NCI-H774 (cell line): ENCODE measurements at places on chromosomes 13 and 19.

DNA sequence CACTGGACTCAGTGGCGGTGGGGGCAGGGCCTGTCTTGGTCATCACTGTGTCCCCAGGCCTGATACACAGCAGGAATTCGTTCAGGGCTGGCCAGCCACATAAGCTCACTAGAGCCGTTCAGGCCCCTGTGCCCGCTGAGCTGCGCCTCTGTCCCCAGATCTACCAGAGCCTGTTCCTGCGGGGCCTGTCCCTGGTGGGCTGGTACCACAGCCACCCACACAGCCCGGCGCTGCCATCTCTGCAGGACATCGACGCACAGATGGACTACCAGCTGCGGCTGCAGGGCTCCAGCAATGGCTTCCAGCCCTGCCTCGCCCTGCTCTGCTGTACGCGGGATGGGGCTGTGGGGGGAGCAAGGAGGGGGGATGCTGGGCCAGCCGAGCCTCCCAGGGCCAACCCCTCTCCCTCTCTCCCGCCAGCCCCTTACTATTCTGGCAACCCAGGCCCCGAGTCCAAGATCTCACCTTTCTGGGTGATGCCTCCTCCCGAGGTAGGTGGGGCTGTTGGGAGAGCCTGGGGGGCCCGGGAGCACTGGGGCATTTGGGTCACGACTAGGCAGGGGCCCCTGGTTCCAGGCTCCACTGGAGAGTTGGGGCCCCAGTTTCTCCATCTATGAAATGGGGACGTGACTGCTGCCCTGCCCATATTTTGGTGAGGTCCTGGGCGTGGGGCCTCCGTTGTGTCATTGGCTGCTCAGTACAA lies 13.9 kb downstream of the MPND start:
- no peak for DNase-seq

DNA sequence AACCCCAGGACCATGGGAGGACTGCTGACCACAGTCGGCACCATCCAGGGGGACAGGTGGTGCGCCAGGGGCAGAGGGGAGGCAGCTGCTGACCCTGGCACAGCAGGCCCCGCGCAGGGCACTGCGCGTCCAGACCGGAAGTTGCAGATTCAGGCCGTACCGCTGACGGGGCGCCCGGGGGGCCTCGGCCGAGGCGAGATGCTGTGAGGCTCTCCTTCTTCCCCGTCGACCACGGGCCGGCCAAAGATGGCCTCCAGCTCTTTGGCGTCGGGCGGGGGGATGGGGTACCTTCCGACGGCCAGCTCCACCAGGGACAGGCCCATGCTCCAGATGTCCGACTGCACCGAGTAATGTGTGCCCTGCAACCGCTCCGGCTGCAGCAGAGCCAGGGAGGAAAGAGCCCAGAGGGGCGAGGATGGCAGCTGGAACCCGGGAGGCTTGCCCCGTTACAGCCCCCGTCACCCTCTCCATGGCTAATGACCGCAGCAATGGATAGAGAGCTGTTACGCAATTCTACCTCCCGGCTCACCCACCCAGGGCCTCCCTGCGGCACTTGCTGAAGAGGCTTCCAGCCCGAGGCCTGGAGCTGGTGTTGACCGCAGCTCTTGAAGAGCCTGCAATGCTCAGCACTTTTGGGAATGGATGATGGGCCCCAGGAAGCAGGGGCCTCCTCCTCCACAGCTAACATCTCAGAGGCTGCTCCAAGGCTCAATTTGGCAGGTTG lies 24.7 kb downstream of the MAP2K2 start:
- DNase-seq, result no peak

GRCh38 chr19:15374796-15375440 lies 4.7 kb downstream of the AKAP8 start:
- DNase-seq, result no peak

GRCh38 chr19:10567656-10568055 lies 1.1 kb downstream of the CDKN2D start:
- DNase-seq, result no peak

- peak; percentile 66 for DNase-seq
Observed at GRCh38 chr19:570937-571565, 1.3 kb upstream of the BSG start.

DNA sequence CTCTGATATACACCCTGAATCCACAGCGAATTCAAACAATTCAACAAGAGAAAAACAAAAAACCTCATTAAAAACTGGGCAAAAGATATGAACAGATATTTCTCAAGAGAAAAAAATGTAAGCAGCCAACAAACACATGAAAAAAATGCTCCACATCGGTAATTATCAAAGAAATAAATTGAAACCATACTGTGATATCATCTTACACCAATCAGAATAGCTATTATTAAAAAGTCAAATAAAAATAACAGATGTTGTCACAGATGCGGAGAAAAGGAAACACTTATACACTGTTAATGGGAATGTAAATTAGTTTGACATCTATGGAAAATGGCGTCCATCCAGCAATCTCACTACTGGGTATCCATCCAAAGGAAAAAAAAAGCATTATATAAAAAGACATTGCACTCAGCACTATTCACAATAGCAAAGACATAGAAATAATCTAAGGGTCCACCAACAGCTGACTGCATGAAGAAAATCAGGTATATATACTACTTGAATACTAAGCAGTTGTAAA lies 1495.0 kb upstream of the PCDH20 start:
- no peak for DNase-seq

DNA sequence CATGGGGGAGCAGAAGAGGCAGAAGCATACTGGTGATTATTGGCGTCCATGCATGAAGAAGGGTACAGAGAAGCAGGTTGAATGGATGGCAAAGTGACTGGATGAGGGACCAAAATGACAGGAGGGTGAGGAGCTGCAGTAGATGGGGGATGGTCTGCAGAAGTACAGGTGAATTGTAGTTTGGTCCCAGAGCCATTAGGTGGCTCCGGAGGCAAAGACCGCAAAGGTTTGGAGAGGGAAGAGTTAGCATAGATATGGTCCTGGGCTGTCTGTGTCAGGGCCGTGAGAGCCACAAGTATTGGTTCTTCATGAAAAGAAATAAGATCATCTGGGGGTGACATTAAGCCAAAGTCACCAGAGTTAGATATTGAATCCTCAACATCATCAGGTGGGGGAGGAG lies 59.0 kb upstream of the ZNF726 start:
- DNase-seq, result no peak

GRCh38 chr13:108427355-108427754 lies 157.8 kb downstream of the TNFSF13B start:
- no peak for DNase-seq

DNA sequence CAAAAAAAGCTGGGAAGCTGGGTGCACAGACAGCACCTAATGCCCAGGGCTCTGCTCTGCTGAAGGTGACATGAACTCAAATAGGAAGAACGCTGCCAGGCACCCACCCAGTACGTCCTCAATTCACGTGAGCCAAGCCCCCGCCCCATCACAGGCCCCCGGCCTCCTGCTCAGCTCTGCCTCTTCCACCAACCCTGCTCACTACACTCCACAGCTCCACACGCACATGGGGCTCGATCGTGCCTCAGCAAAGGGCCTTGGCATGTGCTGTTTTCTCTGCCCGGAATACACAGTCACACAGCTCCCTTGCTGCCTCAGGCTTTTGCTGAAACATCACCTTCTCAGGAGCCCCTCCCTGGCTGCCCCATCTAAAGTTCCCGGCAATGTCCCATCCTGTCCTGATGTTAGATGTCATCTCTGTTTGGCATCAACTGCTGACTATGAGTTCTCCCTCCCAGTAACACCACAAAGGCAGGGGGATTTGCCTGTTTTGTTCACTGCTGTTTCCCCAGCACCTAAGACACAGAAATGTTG lies 2.3 kb downstream of the ATP13A1 start:
- no peak for DNase-seq

- no peak for DNase-seq
Observed at GRCh38 chr19:33193865-33194362, at the start of gene LRP3. Gene LRP3, plus strand, starts transcription at chr19:33194330. Its CDS starts 456 bp downstream, at chr19:33194786.

DNA sequence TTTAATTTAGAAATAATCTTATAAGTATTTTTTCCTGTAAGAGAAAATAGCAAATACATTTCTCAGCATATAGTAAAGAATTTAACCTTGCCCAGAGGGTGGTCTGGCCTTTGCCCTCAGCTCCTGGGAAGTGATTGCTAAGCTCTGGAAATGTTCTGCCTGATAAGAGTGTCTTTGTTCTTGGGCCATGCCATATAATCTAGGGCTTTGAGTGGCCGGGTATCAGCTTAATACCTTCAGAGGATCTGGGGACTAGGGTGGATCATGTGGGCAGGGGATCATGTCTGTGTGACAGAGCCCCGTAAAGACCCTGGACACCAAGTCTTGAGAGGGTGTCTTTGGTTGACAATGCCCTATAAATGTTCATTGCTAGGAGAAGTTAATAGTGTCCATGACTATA lies 1032.4 kb upstream of the MIR17HG start:
- DNase-seq, result no peak

DNA sequence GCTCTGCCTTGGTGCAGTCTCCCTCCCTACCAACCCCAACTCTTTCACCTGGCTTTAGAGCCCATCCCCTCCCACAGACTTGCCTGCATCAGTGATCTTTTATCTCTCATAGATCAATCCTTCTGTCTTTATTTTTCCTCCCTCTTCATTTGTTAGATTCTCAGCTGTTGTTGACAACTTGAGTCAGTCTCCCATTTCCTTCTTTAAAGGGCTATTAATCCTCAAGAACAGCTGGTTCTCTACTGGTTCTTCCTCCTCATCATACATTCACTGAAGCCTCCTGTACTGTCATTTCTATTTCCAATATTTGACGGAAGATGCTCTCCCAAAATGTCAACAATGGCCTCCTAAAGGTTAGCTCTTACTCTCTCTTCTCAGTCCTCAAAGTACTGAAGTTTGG lies 408.2 kb downstream of the TBC1D4 start:
- DNase-seq, result no peak

DNA sequence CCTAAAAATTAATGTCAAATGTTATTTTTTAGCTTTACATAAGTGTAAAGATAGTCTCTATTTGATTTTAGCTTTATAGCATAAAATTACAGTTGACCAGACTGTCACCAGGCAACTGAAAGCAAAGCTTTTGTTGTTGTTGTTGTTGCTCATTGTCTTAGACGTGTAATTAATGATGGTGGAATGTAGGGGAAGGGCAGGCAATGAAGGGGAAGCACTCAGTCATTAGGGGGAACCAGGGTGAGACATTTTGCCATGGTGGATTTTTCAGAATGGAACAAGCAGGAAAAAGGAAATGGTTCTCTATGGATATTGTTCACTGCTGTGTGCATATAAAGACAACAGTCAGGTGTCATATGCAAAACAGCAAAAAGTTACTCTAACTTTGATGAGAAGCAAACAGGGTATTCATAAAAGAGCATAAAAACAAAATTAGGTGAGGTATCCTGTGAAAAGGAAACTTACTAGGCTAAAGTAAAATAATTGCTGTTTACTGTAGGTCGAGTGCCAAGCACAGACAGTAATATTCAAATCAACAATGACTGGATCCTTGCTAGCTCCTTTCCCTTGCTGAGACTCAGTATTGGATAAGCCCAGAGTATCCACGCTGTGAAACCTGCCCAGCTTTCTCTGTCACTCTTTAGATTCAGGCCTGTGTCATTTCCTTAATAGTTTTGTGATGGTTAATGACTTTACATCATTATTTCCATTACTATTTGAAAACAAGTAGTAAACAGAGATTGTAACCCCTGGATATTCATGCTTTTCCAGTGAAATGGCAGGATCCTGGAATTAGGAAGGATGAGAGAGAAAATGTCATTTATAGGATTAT lies 110.5 kb downstream of the LRCH1 start:
- no peak for DNase-seq

DNA sequence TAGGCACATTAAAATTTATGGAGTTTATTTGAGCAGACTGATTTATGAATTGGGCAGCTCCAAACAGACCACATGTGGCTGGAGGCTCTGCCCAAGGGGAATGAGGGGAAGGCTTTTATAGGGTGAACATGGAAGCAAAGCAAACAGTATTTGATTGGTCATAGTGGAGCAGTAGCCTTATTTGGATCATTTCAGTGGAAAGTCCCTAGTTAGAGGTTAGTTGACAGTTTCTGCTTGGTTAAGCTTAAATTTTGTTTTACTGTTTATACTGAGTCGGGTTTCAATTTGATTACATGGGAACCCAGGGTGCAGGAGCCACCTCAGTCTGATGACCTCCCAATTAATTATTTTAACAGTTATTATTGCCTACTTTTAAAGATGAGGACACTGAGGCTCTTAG lies 140.5 kb downstream of the NDFIP2 start:
- no peak for DNase-seq

DNA sequence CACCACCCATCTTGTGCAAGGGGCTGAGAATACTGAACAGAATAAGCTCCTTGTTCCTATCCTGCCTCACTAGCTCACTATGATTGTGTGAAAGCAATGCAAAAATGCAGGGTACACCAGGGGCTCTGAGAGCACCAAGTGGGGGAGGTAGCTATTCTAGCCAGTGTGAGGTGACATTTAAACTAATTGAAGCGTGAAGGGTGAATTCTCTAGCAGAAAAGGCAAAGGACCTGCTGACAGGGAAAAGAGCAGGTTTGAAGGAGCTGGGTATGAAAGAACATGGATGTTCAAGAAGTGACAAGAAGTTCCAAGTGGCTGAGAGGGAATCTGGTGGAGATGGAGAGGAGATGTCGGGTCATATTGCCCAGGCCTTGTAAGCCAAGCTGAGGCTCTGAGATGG lies 64.2 kb downstream of the SIAH3 start:
- no peak for DNase-seq

DNA sequence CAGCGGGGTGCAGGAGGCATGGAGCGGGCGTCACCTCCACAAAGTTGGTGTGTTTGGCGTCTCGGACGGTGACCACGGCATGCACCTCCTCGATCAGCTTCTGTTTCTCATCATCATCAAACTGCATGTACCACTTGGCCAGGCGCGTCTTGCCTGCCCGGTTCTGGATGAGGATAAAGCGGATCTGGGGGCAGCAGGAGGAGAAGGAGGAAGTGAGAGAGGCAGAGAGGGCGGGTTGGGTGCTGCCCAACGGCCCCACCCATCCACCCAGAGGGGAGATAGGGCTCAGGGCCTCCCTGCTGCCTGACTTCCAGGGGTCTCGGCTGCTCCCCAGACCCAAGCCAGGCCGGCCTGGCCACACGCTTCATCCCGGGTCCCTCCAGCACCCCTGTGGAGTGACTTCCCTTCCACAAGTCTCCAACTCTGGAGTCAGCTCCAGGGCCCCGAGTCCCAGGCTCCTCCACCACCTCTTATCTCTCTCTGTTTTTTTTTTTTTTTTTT lies 4.6 kb downstream of the AP2S1 start:
- DNase-seq, result no peak

DNA sequence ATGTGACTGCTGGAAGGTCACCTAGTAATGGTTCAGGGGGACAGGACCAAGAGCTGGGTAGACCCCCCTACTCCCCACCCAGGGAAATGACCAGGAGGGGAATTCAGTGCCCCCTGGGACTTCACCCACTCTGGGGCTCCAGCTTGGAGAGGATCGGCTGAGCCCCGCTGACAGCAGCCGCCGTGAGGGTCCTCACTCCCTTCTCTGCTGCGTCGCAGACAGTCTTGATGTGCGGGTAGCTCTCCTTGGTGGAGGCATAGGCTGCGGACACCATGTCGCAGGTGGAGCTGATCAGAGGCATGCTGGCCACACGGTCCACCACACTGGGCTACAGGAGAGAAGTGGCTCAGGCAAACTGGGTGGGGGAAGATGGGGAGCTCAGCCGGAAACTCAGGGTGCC lies 7.8 kb downstream of the PLIN3 start:
- DNase-seq, result no peak
